ENCODE measurements at places on chromosomes 13 and 19.

GRCh38 chr19:40416918-40417642 is 3.9 kb upstream of the PRX start:
- DNase-seq = no peak

GRCh38 chr19:1752009-1752756 is 1.1 kb upstream of the ONECUT3 start:
- DNase-seq = no peak

DNA sequence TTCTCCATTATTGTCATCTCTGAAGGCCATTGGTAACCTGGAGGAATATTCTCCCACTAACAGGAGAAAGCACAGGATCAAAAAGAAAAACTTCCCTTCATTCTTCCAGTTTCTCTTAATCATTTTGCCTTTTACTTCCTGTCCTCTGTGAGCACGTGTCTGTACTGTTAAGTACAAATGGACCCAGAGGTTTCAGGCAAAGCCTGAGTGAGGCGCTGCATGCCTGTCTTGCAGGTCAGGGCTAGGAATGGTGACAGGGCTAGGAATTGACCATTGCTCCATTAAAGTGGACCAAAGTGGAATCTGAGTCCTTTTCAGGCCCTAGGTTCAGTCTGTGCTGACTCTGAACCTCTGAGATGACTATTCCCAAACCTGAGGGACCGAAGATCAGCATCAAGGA is 326.7 kb downstream of the SHISA2 start:
- DNase-seq = no peak

GRCh38 chr13:43936647-43937046 is 56.9 kb downstream of the LACC1 start:
- DNase-seq = no peak

GRCh38 chr19:42121036-42121621 is 11.1 kb downstream of the POU2F2 start:
- DNase-seq = no peak

DNA sequence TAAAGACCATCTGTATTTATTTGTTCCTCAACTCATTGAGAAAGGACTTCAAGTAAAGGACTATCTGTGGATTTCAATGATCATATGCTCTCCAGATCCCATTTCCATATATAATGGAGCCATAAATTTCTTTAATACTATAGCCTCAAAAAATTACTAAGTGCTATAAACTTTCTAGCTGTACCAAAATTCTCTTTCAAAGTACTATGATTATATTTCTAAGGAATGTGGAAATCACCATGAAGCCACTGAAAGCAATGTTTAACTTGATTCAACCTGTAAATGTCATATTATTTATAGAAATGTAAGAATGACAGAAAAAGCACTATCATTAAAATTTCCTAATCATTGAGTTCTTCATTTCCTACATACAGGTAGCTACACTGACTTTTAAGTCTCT is 20.7 kb downstream of the TBC1D4 start:
- no peak for DNase-seq

- no peak for DNase-seq
Measured at GRCh38 chr19:31378404-31378803, 29.2 kb upstream of the TSHZ3 start.

- no peak for DNase-seq
Measured at GRCh38 chr13:51620165-51620983, 36.1 kb downstream of the WDFY2 start.

- no peak for DNase-seq
Measured at GRCh38 chr19:52492201-52492993, 35.1 kb upstream of the ZNF808 start.

- no peak for DNase-seq
Measured at GRCh38 chr19:10898633-10899032, 27.3 kb downstream of the CARM1 start.

DNA sequence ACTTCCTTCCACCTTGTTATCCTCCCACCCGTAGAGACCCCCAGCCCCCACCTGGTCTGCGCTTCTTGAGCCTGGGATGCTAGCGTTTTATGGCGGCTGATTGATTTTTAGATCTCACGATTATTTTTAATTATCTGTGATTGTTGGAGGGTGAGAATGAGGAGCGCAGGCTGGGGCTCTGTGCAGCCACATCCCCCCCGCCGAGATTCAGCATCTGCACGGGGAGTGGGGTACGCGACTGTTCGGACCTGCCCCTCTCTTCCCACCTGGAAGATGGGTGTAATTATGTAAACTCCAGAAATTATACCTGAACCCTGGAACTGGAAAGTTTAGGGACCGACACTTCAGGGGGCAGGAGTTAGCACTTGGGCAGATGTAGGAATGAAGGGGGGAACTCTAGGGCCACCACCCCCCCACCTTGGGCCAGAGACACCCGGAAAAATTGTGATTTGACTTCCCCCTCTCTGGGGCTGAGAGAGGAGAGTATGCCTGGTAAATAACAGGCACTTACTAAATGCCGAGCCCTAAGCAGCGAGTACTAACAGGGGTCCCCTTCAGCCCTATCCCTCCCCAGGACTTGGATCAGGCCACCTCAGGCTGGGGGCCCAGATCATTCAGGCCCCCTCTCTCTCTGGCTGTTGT is 1.8 kb upstream of the ONECUT3 start:
- DNase-seq = no peak

DNA sequence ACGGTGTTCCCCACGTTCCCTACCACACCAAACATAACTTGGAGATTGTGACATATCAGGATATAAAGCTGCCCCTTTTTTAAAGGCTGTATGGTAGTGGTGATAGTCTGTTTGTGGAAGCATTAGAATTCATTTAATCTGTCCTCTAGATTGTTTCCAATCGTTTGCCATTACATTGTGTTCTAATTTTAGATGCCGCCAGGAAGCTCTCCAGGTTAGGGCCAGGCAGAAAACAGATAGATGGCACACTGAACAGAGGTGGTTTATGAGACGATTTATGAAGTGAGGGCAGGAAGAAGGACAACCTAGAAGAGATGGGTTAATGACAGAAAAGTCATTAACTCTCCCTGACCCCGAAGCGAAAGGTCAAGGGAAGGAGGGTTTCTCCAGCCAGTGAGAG is 30.0 kb downstream of the ARHGEF7 start:
- DNase-seq = no peak

- DNase-seq = no peak
Measured at GRCh38 chr19:4660181-4660791, 9.9 kb downstream of the MYDGF start.

- no peak for DNase-seq
Measured at GRCh38 chr13:54185785-54186184, 1157.2 kb downstream of the OLFM4 start.

- DNase-seq = no peak
Measured at GRCh38 chr19:13043285-13043684, 48.0 kb downstream of the NFIX start.
